Astrocyte of the hippocampus (primary cell): ENCODE measurements at places on chromosomes 11 and 22.
A peak's percentile ranks its signal among the peaks of the same experiment; 100 is the strongest.

DNA sequence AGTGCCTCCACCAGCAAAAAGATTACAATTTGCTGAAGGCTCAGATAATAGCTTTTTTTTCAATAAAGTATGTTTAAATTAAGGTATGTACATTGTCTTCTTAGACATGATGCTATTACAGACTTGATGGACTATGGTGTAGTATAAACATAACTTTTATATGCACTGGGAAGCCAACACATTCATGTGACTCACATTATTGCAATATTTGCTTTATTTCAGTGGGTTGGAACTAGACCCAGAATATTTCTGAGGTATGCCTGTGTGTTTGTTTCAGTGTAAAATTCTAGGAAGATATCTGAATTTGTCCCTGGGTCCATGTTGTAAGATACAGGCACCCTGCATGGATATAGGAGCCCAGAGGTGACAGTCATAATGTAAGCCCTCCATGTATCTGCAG, 120.0 kb upstream of the BDNF start:
- no peak for DNase-seq

- DNase-seq: no peak
These were observed 42.6 kb downstream of the PGM2L1 start for GRCh38 chr11:74355626-74356025.

- no peak for DNase-seq
These were observed at the start of gene KRTAP5-4 for GRCh38 chr11:1622086-1622485. TSS of gene KRTAP5-4 (minus strand) at chr11:1622138. CDS start at chr11:1622093, 45 bp downstream.

GRCh38 chr11:14672635-14673034, 29.0 kb downstream of the PDE3B start:
- no peak for DNase-seq

DNA sequence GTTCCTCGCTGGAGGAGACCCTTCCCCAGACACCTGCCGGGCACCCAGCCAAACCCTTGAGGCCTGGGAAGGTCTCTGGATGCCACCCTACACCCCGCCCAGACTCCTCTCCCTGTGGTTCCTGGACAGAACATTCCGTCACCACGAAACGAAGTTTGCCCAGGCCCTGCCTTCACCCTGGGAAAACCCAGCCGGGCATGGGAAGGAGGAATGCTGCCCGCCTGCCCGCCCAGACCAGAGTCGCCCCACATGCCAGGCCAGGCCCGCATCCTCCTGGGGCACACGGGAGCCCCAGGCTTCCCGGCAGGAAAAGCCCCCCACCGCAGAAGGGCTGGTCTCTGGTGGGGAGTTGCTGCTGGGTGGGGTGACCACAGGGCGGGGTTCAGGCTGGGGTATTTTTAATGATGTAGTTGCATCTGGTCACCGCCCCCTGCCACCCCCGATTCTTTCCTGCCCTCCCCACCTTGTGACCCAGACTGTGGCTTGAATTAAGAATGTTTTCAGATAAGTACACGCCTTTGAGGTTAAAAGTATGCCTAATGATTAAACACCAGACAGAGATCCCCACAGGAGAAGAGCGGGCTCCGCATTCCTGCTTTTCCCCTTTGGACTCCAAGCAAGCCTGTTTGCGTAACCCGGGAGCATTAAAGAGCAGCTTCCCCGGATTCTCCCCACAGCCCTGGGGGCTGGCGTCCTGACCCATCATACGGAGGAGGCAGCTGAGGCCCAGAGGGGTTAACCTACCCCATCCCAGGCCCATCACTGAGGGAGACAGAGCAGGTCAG, 44.6 kb upstream of the PPARA start:
- DNase-seq: peak; percentile 88

GRCh38 chr11:116718955-116719501, 53.8 kb downstream of the BUD13 start:
- DNase-seq: no peak

DNA sequence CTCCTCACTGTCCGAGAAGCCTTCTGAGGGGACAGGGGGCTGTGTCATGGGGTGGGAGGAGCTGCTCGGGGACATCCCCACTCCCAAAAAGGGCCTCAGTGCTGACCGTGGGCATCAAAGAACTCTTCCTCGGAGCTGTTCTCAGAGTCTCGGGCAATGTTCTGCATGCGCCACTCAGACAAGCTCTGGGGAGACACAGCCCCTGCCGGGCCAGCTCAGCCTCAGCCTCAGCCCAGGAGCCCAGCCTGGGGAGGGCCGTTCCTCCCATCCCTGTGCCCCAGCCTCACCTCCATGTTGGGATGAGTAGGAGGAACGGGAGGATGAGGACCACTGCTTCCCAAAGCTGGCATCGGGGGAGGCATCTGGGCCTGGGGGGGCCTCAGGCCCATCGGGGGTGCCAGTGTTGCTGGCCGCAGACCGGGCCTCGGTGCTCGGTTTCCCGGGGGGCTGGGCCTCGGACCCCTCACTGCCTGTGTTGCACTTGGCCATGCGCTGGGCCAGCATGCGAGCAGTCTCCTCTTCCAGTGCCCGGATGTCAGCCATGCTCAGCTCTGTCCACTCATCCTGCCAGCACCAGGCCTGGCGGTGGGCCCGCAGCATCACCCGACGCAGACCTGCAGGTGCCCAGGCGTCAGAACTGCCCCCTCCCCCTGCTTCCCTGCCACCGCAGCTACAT, 5.2 kb downstream of the PITPNM1 start:
- no peak for DNase-seq

DNA sequence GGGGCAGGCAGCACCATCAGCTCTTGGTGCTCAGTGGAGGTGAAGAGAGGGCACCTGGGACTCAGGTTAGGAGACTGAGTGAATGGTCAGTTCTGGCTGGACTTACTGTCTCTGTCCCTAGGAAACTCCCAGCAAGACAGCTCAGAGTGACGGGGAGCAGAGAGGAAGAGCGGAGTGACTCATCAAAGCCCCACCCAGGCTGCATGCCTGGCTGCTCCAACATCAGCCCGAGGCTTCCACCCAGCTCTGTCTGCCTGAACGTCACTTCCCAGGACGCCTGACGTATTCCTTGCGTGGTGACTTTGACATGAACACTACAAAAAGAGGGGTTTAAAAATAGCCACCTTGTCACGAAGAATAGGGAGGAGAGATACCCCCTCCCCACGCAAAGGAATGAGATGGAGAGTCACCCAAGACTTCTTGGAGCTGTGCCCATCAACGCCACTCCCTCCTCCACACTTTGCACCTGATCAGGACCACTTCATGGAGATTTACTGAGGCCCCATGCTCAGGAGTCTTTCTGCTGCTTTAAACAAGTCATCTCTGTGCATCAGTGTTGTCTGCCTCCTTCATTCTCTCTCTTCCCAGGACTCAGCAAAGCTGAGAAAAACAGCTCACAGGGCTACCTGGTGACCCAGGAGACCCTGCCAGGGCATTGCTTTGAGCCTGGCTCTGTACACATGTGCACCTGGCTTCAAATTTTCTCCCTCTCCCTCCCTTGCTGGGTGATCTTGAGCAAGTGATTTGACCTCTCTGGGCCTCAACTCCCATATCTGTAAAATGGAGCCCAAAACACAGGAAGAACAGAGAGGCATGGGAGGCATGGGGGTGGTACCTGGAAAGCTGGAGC, 83.1 kb downstream of the MN1 start:
- peak; percentile 82 for DNase-seq

GRCh38 chr11:117769533-117769932, 27.5 kb downstream of the DSCAML1 start:
- DNase-seq: no peak

- DNase-seq: no peak
These were observed 8.1 kb downstream of the RPL27A start for GRCh38 chr11:8690374-8691342.

- DNase-seq: peak; percentile 58
These were observed 592 bp upstream of the CTSC start for GRCh38 chr11:88337987-88338668.

GRCh38 chr22:36419912-36420882, 32.4 kb upstream of the MYH9 start:
- DNase-seq: no peak

- DNase-seq: peak; percentile 76
These were observed 213.1 kb downstream of the INSC start for GRCh38 chr11:15327786-15328231.

DNA sequence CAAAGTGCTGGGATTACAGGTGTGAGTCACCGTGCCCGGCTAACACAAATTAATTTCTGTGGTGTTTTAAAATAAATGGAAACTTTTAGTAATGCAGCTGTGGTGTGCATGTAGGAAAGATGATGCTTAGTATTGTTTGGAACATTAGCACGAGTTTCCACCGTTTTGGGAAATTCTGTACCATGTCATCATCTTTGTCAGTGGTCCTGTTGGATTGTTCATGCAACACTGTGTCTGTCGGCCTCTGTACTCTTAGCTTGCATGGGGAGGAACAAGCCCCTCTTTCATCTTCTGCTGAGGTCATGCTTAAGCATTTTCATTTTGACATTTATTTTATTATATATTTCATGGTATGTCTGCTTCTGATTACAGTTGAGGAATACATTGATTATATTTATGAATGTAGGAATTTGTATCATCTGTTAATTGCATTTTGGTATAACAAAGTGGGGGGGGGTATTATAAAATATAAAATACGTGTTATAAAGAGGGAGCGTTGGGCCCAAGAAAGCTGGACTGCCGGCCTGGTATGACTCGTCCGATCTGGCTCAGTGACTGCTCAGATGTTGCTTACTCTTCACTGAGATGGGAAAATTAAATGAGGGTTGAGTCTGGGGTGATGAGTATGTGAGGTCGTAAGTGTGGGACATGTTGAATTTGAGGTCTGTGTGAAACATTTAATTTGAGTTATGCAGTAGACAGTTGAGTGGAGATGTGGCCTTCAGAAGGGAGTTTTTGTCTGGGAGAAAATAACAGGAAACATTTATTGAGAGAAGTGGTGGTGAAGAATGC, 28.7 kb downstream of the CECR2 start:
- DNase-seq: no peak

DNA sequence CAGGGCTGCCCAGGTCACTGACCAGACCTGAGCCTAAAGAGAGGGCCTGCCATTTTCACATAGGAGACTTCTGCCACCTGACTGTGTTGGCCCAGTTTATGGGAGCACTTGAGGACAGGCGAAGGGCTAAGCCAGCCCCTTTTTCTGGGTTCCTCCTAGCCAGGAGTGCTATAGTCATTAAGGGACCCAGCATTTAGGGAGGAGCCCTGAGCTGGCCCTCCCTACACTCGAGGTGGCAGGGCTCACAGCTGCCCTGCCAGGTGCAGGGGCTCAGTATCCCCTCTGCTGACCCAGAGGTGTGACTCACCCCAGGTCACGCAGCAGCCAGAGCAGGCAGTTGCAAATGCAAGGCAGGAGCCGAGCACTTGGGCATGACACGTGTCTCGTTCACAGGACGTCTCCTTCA, 86.3 kb upstream of the CRYBB3 start:
- DNase-seq: peak; percentile 22

GRCh38 chr11:73291196-73291595, 16.9 kb upstream of the ARHGEF17 start:
- no peak for DNase-seq

GRCh38 chr11:2205981-2206690, 34.5 kb upstream of the TH start:
- DNase-seq: no peak

GRCh38 chr22:44646668-44647067, 55.3 kb upstream of the PRR5 start:
- DNase-seq: no peak

DNA sequence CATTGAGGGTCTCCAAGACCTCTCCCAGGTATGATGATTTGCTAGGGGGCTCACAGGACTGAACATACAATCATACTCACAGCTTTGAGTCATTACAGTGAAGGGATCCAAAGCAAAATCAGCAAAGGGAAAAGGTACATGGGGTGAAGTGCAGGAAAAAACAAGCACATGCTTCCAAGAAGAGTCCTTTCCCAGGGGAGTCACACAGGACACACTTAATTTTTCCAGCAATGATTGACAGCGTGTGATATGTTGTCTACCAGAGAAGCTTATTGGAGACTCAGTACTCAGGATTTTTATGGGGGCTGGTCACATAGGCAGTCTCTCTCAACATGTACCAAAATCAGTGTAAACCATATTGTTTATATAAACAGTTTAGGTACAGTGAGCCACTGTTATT, 25.3 kb downstream of the CUL5 start:
- DNase-seq: no peak

DNA sequence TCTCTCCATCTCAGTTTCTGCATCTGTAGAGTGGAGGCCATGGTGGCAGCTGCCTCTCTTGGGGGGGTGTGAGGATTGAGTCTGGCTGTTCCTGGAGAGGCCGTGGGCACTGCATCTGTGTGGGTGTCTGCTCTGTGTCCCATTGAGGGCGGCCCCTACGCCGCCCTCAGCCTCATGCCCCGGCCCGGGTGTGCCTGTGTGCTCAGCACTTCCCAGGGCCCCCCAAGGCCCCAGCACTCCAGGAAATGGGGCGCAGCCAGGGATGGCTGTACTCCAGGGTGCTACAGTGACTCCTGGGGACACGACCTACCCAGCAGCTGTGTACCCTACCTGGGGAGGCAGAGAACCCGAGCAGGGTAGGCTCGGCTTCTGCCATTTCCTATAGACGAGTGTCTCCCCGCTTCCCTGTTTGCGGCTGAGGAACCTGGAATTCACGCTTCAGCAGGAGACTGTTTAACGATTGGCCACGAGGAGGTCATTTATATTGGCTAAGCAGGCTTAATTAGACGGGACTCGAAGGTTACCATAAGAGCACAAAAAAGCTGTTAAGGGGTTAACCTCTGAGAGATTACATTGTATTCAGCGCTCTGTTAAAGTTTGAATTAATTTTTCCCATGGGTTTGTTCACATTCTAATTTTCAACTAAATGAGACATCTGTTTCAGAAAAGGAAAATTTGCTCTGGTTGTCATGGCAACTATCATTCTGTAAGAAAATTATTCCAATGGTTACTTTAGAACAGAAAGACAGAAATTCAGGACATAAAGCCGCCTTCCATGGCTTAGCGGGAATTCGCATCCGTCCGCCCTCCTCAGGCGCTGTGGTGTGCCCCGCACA, 76.4 kb downstream of the MPPED1 start:
- DNase-seq: peak; percentile 4

DNA sequence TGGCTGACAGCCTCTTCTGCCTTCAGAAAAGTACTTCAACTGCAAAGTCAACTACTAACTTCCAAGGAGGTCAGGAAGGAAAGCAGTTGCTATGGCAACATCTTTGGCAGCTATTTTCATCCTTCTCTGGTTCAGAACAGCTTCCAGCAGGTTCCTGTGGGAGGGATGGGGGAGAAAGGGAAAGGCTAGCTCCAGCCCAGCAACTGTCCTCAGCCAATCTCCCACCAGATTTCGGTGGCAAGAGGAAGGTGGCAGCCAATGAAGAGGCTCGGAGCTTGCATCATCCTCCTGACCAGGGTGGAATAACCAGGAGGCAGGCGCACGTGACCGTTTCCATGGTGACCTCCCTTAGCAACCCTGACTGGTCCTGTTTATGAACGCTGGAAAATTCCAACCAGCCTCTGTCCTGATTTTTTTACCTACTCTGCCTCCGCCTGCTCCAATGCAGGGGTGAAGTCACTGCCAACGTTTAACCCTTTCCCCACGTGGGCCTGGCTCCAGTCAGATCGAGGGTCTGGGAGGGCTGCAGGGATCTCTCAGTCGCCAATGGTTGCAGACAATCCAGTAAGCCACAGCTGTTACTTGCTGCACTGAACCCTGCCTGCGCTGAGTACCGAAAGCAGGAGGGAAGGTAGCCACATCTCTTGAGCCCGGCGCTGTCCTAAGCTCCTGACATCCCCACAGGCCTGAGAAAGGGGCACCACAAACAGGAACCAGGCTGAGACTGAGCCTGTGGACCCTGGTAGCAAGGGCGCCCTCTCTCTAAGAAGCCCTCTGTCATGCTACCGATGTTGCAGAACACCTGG, 11.2 kb upstream of the MALAT1 start:
- DNase-seq: peak; percentile 100
